ENCODE measurements at places on chromosomes 4 and X.

DNA sequence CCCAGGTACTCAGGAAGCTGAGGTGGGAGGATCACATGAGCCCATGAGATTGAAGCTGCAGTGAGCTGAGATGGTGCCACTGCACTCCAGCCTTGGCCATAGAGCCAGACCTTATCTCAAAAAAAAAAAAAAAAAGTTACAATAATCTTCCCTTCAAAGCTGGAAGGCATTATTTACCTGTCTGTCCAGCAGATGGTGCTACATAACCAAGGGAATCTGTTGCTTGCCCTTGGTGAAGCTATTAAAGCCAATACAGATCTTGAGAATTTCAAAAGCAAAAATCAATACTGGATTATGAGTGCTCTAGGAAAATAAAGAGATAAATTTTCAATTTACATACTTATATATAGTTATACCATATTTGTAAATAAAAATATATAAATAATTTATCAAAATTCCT is 25.9 kb downstream of the PKD2 start:
- no peak for DNase-seq

GRCh38 chrX:116198810-116199209 is 28.3 kb downstream of the AGTR2 start:
- DNase-seq = no peak

- DNase-seq = no peak
Measured at GRCh38 chr4:86286726-86287125, 73.1 kb downstream of the MAPK10 start.

DNA sequence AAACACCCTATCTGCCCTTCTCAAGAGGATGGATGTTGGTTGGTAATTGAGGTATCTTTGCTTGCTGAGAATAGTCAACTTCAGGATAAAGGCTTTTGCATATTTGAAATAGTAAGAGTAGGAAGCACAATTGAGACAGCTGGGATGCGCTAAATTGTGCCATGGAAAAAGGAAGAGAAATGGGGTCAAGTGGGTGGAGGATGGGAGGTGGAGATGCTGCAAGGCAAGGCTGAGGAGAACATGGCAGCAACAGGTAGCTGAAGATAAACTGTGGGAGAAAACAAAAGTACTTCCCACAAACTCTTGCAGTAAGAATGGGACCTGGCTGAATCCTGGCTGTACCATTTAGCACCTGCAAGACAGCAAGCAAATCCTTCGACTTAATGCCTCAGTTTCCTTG is 13.9 kb upstream of the CDS1 start:
- DNase-seq = no peak

GRCh38 chrX:153516073-153516472 is 1.4 kb upstream of the ATP2B3 start:
- DNase-seq = no peak

DNA sequence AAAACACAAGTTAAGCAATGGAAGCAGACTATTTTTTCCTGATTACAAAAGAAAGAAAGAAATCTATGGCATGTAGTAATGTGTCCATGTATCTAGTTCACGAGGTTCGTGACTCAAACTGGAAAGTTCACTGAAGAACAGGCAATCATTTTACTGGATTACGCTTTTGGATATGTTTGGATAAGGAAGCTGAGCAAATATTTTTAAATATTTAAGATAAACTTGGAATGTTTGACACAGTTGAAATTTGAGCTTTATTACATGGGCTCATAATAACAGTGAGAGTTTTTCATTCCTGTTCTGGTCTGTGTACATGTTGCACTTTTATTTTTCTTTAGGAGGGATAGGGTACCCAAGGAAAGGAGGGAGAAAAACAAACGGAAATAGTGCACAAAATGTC is 244.2 kb upstream of the GK2 start:
- no peak for DNase-seq

GRCh38 chrX:130636277-130636676 is 234.5 kb downstream of the RBMX2 start:
- DNase-seq = no peak

DNA sequence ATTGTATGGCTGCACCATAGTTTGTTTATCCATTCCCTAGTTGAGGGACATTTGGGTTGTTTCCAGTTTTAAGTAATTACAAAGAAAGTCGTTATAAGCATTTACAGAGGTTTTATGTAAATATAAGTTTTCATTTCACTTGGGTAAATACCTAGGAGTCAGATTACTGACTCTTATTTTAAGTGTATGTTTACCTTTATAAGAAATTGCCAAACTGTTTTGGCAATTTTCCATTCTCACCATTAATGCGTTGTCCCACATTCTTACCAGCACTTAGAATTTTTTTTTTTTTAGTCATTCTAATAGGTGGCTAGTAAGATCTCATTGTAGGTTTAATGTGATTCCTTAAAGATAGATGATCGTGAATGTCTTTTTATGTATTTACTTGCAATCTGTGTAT is 121.5 kb upstream of the NR3C2 start:
- no peak for DNase-seq

DNA sequence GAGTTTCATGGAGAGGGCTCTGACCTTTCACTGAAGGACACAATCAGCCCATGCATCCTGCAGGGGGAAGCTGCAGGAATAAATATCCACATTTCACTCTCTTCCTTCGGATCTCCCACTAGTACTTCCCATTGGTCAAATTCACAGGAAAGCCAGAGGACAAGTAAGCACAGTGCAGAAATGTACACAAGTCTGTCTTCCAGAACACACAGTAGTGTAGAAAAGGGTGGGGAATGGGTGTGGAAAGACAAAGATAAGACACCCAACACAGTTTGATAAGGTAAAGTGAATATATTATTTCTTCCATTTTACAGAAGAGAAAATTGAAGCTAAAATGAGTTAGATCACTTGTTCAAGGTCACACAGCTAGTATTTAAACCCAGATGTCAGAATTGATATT is 81.1 kb upstream of the PCDH19 start:
- DNase-seq = no peak

DNA sequence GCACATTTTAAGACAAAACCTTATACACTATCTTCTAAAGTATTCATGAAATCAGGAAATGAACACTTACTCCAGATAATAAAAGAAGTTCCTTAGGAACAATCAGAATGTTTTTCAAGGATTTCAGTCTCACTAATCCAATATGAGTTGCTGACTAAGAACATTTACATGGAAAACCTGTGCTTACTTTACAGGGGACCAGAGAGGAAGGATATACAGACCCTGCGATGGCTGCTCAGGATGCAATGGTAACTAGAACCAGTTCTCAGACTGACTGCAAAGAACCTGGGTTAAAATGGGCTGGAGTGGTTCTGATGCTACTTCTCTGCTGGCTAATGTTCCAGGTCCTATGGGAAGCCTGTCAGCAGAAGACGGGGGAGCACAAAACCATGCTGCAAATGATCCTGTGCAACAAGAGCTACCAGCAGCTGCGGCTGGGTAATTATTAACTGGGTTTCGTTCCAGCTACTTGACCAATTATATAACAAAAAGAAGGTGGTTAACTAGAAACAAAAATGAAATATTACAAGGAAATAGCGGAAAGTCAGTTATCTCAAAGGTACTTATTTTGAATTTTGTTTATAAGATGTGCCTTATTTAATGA is 85.3 kb downstream of the ANXA10 start:
- DNase-seq = peak; percentile 3

DNA sequence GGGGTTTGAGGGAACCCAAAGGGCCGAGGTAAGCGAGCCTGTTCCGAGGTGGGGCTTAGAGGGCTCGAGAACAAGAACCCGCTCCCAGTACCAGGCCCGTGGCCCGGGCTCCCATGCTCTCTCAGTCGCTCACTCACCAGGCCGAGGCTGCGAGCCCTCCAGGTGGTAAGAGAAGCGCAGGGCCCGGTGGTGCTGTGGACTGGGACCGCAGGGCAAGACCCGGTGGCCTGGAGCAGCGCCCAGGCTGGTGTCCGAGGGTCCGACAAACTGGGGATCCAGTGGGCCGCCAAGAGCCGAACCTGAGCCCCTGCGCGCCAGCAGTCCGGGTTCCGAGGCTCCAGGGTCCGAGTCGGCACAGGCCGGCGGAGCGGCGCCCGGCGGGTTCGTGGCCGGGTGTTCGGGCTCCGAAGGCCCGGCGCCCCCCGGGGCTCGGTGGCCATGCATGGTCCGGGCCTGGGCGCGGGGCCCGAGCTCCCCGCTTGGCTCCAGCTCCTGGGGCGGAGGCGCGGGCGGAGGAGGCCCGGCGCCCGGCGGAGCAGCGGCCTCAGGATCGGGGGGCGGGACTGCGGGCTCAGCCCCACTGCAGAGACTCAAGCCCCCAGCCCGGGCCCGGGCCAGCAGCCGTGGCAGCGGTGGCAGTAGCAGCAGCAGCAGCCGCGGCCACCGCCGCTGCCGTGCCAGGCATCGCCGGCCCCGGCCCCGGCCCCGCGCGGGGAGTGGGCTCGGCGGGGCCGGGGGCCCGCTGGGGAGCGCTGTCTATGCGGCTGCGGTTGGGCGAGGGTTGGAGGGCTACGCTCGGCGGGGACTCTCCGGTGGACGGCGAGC is 833 bp downstream of the FGD1 start:
- no peak for DNase-seq

- no peak for DNase-seq
Measured at GRCh38 chr4:109608879-109609278, 48.8 kb downstream of the MCUB start.
